ENCODE measurements at places on chromosomes 7 and 10. TPM values are rescaled to one million over a fixed set of nuclear protein-coding genes. Genes with fewer than 3 reads are reported as not detected.

The AGK gene
- 110 TPM for total RNA-seq

The ASB13 gene
- total RNA-seq, result 9.0 TPM

The PTF1A gene
- total RNA-seq, result not detected

The CTAGE15 gene
- total RNA-seq, result not detected

The MGAM2 gene
- not detected for total RNA-seq
